Hematopoietic multipotent progenitor cell treated with erythropoietin and hydrocortisone succinate and interleukin-3 and kit ligand, for 17 days (in vitro differentiated cells): ENCODE measurements at places on chromosomes 4 and X.

- DNase-seq: no peak
Measured at GRCh38 chr4:14848229-14848628, 154.1 kb upstream of the CPEB2 start.

GRCh38 chr4:120881351-120881750, 41.2 kb downstream of the PRDM5 start:
- no peak for DNase-seq

DNA sequence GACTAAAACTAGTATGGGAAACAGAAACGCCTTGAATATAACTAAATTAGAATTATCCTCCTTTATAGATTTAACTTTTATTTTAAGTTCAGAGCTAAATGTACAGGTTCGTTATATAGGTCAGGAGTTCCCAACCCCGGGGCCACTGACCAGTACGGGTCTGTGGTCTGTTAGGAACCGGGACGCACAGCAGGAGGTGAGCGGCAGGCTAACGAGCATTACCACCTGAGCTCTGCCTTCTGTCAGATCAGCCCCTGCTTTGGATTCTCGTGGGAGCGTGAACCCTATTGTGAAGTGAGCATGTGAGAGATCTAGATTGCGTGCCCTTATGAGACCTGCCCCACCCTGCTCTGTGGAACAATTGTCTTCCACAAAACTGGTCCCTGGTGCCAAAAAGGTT, 51.0 kb downstream of the FAT4 start:
- no peak for DNase-seq

- no peak for DNase-seq
Measured at GRCh38 chr4:184671101-184671500, 21.6 kb downstream of the PRIMPOL start.

DNA sequence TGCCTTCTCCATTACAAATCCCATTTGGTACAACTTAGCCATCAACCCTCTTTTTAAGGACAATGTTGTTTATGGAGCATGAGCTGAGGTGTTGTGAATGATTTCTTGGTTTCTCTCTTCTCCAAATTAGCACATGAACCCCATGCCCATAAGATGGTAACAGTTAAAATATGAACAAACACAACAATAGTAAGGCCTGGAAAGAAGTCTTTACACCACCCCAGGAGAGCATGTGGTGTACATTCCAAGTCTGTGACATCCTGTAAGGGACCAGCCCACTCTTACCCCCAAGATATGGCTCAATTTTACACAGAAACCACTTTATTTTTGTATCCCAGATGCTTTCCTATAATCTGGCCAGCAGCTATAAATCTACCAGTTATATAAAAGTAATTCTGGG, 226.1 kb downstream of the COX18 start:
- no peak for DNase-seq

GRCh38 chr4:82402196-82402775, 28.0 kb downstream of the HNRNPDL start:
- DNase-seq: no peak

DNA sequence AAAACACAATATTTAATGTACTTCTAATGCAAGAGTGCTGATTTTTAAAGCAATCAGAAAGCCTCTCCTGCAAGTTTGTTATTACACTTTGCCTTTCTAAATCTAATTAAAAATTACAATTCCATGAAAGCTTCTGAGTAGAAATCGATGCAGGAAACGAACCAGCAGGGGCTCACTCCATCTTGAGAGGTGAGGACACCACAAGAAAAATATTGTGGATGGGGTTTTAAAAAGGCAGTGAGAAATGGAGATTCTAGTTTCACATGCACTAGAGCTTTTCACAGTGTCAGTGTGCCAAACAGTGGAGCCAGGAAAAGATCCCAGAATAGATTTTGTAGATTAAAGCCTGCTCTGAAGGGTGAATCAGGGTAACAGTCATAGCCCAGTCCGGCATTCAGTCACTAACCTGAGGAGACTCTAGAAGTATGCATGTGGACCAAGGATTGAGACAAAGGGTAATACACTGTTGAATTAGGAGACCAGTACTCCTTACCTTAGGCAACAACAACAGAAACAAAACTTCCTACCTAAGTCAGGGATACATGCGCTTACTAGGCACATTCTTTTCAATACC, 362.3 kb downstream of the NAF1 start:
- DNase-seq: no peak

- DNase-seq: no peak
Measured at GRCh38 chr4:24765376-24765988, 29.9 kb upstream of the SOD3 start.

DNA sequence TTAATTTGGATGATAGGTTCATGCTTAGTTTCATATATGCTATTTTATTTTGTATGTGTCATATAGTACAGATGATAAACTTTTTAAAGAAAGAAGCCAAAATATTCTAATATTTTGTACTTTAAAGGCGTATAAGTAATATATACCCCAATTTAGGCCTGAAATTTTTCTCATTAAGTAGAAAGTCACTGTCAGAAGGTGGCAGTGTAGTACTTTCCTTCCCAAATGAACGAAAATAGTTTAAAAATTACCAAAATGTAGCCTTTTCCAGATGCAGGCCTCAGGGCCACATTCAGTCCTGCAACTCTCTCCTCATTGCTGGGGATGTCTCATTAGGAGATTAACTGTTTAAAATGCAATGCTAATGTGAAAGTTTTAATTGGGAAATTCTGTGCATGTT, 1263.6 kb downstream of the C4orf33 start:
- DNase-seq: no peak

GRCh38 chrX:103398421-103398864, 22.1 kb downstream of the BEX3 start:
- no peak for DNase-seq
